ENCODE measurements at places on chromosomes 2 and 18.

DNA sequence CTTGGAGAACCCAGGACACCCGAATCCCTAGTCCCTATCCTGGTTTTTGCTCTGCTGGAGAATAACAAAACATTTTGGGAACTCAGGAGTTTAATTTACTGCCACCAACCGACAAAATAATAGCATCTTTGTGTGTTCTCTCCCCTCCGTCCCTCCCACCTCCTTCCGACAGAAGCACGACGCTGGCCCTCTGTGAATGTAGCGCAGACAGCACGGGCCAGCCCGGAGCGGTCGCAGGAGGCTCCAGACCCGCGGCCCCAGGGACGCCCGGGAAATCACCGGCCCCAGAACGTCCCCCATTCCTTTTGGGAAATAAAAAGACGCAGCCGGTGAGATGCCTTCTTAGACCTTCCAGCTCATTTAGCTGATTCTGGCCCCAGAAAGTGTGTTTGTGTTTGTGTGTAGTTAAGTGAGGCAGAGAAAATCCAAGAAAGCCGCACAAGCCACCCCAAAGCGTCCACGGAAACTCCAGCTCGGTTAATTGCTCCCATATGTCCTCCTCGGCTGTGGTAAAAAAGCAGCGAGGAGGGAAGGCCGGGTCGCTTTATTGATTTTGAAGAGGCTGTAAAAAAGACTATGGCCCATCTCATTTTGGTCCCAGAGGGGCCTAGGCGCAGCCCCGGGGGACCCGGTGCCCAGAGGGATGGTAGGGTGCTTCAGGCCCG lies 577 bp upstream of the TANC1 start:
- peak; percentile 89 for DNase-seq

- DNase-seq: no peak
Measured at GRCh38 chr18:28114472-28114871, 62.5 kb downstream of the CDH2 start.

GRCh38 chr2:128606837-128607236 lies 288.2 kb upstream of the HS6ST1 start:
- no peak for DNase-seq

DNA sequence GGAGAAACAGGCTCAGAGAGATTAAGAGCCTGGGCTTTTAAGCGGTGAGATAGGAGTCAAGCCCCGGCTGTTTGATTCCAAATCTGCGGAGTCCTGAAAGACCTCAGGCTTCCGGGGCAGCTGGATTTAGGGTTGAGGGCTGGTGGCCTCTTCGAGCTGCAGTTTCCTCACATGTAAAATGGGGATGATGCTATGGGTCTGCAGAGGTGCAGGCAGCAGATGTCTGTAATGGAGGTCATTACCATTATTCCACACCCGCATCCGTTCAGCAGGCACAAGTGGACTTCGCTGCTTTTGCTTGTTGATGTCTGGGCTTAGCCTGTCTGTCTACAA lies 175.6 kb upstream of the HS6ST1 start:
- no peak for DNase-seq

GRCh38 chr2:197940382-197940781 lies 136.0 kb downstream of the PLCL1 start:
- no peak for DNase-seq

GRCh38 chr2:65358678-65359400 lies 73.6 kb downstream of the SPRED2 start:
- no peak for DNase-seq

DNA sequence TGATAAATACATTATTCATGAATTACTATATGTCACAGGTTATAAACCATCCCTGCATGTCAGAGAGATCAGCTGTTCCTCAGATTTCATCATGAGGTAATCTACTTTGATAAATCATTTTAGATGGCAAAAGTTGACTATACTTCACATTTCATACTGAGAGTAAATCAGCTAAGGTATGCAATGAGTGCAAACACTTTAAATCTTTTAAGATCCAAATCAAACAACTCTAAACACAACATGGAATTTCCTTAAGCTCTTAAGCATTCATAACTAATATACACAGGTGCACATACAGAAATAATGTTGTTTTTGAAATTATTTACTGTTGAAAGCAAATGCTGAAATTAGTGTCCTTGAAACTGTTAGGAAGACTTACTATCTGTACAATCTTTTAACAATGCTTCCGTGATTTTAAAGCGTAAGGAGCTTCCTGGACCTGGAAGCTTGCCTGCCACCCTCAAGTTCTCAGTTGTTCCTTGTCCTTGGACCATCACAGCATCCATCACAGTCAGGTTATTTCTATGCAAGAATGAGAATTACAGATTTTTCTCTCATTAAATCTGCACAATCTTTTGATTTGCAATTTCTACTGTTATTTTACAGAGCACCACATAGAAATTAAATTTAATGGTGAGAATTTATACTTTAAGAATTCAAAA lies 83.2 kb downstream of the ZAP70 start:
- no peak for DNase-seq

- DNase-seq: peak; percentile 89
Measured at GRCh38 chr18:34158881-34159690, 65.6 kb downstream of the NOL4 start.

GRCh38 chr2:71798266-71799012 lies 345.1 kb downstream of the DYSF start:
- DNase-seq: peak; percentile 89

DNA sequence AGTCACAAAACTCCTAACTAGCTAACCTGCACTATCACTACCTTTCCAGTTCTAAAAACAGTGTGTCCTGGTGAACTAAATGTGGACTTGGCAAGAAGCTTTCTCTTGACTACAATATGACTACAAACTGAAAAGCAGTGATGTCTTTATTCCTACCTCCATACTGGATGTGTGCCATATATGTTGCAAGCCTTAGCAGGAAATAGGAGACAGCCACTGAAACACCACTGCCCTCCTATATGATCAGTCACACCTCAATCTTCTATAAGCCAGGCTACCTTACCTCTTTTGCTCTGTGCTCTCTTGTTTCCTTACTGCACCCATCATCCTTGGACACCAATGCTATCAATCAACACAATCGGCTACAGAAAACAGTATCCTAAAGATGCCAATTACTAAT lies 34.1 kb downstream of the SS18 start:
- no peak for DNase-seq
